ENCODE measurements at places on chromosomes 4 and X. TPM values are rescaled to one million over a fixed set of nuclear protein-coding genes. Genes with fewer than 3 reads are reported as not detected.

Gene FAT4
- not detected for total RNA-seq

- H3K36me3 ChIP-seq = no peaks in the 10 kb centered on the region
- no peaks in the 10 kb centered on the region for H3K4me1 ChIP-seq
- H3K27ac ChIP-seq = no peak within 1 kb of the TSS
- peaks cover 7% of the 10 kb centered on the region for H3K27me3 ChIP-seq
- no peak within 1 kb of the TSS for H3K4me3 ChIP-seq
Measured at GRCh38 chr4:164876700-164877324, at the start of gene APELA. TSS of gene APELA (plus strand) at chr4:164877178. CDS start at chr4:164877332, 154 bp downstream.

DNA sequence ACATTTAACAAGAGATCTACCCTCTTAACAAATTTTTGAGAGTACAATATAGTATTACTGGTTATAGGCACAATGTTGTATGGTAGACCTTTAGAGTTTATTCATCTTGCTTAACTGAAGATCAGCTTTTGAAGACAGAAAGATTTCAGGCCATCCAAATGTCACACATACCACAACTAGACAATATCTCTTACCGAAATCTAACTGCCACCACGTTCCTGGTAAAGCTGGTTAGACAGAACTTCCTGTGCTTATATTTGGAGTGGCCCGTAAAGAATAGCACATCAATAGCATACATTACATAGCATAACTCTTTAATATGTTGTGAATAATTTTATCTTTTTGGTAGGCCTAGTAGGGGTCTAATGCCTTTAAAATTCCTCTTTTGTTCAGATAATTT is 29.8 kb upstream of the ARHGEF6 start:
- H3K36me3 ChIP-seq = peaks cover 2% of the 10 kb centered on the region
- H3K27me3 ChIP-seq = no peaks in the 10 kb centered on the region
- peaks cover 30% of the 10 kb centered on the region for H3K4me1 ChIP-seq
- peak overlapping the region; percentile 81 for H3K27ac ChIP-seq

DNA sequence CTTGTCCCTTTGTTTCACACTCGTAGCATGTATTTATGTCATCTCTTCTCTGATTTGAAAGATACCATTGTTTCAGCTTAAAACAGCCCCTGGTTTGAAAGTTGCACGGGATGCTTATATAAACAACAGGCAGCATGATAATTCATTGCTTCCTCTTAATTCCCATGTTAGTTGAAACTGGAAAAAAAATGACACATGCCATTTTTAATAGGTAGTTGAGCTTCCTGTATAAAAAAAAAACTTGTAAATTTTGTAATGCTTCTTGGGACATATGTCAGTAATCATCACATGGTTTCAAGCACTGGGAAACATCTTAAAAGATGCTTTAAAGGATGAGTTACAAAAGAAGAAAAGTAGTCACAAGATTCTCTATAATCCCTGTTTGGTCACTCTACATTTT is 243.0 kb downstream of the PALLD start:
- no peaks in the 10 kb centered on the region for H3K4me1 ChIP-seq
- DNase-seq = no peak
- no peak overlapping the region for H3K4me3 ChIP-seq
- peaks cover 7% of the 10 kb centered on the region for H3K27me3 ChIP-seq

DNA sequence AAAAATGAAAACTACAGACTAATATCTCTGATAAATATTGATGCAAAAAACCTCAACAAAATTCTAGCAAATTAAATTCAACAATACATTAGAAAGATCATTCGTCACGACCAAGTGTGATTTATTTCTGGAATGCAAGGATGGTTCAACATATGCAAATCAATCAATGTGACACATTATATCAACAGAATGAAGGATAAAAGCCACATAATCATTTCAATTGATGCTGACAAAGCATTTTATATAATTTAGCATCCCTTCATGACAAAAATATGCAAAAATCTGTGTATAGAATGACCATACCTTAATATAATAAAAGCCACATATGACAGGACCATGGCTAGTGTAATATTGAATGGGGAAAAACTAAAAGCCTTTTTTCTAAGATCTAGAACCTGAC is 457.2 kb upstream of the SPANXN1 start:
- no peak overlapping the region for H3K4me3 ChIP-seq
- H3K36me3 ChIP-seq = no peaks in the 10 kb centered on the region
- no peaks in the 10 kb centered on the region for H3K27me3 ChIP-seq
